Astrocyte of the spinal cord (primary cell): ENCODE measurements at places on chromosomes 6 and 20.

GRCh38 chr6:150567823-150568383 is 31.8 kb upstream of the PLEKHG1 start:
- no peak for DNase-seq

GRCh38 chr20:3276680-3277015 is 37.7 kb upstream of the SLC4A11 start:
- DNase-seq: no peak

GRCh38 chr20:63327231-63327745 is 33.9 kb downstream of the CHRNA4 start:
- no peak for DNase-seq

DNA sequence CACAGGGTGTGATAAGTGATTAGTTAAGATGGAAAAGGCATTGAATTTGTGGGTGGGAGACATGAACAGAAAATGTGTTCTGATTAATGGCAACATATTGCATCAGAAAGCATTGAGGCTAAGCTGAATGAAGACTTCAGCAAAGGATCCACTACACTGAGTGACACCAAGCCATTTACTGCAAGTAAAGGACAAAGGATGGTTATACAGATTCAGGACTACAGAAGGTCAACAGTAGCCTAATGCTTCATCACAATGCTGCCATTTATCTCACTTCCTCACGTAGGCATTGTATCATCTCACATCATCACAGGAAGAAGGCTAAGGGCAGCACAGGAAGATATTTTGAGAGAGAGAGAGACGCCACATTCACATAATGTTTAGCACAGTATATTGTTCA is 398.2 kb downstream of the COL12A1 start:
- DNase-seq: no peak
